ENCODE measurements at places on chromosomes 2 and 18. TPM values are rescaled to one million over a fixed set of nuclear protein-coding genes. Genes with fewer than 3 reads are reported as not detected.

Gene NT5DC4
- total RNA-seq, result not detected

DNA sequence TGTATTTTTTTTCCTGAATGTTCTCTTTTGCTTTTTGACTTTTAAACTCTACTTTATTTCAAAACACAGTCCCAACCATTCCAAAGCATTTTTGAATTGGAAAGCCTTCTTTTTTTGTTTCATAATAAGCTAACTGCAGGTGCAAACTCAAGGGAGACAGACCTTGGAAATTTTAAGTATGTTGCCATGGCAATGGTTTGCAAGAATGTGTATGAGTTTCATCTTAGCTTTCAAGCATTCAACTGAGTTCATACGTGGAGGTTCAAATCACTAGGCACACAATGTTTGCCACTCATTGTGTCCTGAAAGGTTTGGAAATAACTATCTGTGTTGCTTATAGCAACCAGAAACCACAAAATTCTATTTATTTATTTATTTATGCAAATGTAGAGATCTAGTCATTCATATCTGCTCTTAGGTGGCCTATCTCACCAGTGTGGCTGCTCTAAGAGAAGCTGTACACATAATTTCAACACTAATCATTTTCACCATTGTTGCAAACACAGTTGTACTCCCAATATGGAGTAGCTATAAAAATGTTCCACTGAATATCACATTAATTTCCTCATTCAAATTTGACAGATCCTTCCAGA, 805.7 kb upstream of the FSHR start:
- DNase-seq, result no peak

Gene CDK5R2
- 0.51 TPM for total RNA-seq

DNA sequence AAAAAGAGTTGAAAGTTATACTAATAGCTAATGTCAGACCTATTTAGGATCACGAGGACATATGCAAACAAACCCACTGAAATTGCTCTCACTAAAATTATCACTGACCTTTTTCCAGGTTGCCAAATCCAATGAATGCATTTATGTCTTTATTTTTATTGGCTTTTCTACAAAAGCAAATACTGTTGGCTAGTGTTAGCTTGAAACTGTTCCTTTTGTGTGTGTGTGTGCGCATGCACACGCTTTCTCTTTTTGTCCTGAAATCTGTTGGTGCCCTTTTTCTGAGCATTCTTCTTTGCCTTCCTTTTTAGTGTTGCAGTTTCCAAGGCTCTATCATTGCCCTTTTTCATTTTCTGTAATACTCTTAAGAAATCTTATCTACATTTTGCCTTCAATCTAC, 1269.2 kb downstream of the LRP1B start:
- DNase-seq, result no peak

DNA sequence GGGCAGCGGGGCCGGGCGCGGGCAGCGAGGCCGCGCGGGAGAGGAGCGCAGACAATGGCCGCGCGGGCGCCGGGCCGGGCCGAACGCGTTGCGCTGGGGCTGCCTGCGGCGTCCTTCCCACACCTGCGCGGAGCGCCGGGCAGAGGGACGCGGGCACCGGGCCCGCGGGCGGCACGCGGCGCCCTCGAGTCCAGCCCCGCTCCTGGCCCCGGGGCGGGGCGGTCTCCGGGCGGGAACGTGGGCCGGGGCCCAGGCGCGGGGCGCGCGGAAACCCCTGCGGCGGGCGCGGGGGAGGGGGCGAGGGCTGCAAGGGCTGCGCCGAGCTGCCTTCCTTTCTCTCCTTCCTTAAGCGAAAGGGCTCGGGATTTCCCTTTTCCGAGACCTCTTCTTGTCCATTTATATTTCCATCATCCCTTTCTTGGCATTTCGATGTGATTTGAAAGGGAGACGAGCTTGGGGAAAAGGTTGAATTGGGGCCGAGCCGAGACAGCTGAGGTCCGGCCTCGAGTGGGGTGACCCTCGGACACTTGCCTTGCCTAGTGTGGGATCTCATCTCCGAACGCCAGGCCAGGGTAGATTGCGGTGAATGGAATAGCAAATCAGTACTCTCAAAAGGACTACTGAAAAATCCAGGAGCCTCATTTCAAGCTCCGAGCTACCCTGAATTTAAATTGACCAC, 676 bp downstream of the KLHL23 start:
- peak; percentile 45 for DNase-seq

- no peak for DNase-seq
These were observed 585.4 kb upstream of the ID2 start for GRCh38 chr2:8096484-8096883.

Gene CTAGE1
- not detected for total RNA-seq

DNA sequence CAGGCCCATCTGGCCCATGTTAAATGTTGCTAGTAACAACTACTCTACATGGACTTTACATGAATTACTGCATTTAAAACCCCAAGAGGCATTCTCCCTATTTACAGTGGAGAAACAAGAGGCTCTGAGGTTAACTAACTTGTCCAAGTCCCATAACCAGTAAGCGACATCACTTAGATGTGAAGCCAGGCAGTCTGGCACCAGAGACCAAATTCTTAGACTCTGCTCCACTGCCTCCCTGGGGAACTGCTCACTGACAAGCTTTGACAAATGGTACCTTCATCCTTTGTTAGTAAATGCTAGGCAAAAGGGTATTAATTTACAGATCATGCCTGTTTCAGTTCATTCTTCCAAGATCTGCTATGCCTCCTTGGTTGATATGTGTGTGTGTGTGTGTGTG, 124.8 kb downstream of the AFF3 start:
- no peak for DNase-seq

Gene KCNS3
- 6.4 TPM for total RNA-seq

GRCh38 chr2:15772086-15772595, 168.2 kb upstream of the MYCN start:
- DNase-seq, result no peak

DNA sequence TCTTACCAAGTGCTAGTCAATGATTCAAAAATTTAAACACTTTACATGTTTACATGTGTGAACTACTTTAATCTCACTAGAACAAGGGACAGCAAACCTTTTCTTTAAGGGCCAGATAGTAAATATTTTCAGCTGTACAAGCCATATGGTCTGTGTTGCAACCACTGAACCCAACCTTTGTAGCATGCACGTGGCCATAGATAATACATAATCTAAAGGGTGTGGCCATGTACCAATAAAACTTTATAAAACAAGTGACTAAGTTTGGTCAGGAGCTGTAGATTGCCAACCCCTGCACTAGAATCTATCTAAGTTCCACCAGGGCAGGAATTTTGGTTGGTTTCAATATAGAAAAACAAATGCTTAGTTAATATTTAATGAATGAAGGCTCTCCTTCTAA, 18.4 kb upstream of the SPRED2 start:
- DNase-seq, result no peak

DNA sequence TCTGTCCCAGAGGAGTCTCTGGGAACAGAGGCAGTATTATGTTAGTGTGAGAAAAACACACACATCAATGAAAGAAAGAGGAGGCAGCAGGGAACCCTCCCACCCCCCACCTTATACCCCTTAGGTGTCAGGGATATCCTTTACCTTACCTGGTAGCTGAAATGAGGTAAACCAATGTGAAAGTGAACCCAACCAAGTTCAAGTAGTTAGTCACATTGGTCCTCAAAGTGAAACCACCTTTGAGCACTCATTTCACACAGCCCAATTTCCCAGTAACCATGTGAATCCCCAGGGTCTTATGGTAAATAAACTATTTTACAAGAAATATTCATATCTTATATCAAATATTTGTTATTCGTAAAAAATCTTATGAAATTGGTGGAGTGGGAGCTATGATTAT, 377.8 kb downstream of the LRATD1 start:
- DNase-seq, result no peak

- no peak for DNase-seq
These were observed 18.8 kb downstream of the FARSB start for GRCh38 chr2:222637067-222637466.

GRCh38 chr2:100548771-100549170, 14.0 kb upstream of the PDCL3 start:
- DNase-seq, result no peak

- DNase-seq, result no peak
These were observed 61.6 kb downstream of the DNMT3A start for GRCh38 chr2:25280051-25280687.

Gene PAX3
- total RNA-seq, result not detected

Gene LDAH
- 5.0 TPM for total RNA-seq

Gene SNTG2
- total RNA-seq, result 5.0 TPM

GRCh38 chr2:88627856-88628570, 749 bp upstream of the EIF2AK3 start:
- peak; percentile 91 for DNase-seq

DNA sequence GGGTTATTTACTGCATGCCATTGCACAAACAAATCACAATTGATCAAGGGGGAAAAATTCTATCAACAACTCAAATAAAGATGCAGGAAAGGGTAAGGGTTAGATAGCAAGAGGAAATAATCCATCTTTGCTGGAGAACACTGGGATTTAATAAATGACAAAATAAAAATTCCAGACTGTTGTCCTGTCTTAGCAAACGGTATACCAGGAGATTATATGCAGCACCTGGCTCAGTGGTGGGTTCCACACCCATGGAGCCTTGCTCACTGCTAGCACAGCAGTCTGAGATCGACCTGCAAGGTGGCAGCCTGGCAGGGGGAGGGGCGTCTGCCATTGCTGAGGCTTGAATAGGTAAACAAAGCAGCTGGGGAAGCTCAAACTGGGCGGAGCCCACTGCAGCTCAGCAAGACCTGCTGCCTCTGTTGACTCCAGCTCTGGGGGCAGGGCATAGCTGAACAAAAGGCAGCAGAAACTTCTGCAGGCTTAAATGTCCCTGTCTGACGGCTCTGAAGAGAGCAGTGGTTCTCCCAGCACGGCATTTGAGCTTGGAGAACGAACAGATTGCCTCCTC, 296.5 kb upstream of the THSD7B start:
- no peak for DNase-seq

- no peak for DNase-seq
These were observed 617.6 kb downstream of the ADCYAP1 start for GRCh38 chr18:1522249-1522615.

DNA sequence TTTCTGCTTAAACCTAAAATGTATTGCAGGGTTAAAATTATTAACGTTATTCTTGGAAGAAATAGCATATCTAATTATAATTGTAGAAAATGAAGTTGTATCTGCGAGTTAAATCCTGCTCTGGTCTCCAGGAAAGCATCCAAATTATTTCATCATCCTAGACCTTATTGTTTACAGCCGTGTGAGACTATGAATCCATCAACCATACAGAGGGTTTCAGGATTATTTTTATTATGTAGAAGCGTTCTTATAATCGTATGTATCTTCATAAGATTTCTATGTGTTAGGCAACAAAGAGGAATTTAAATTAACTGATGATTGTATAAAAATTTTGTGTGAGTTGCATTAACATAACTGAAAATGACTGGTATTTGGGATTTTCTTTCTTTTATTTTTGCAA, 14.5 kb upstream of the DSC3 start:
- no peak for DNase-seq

DNA sequence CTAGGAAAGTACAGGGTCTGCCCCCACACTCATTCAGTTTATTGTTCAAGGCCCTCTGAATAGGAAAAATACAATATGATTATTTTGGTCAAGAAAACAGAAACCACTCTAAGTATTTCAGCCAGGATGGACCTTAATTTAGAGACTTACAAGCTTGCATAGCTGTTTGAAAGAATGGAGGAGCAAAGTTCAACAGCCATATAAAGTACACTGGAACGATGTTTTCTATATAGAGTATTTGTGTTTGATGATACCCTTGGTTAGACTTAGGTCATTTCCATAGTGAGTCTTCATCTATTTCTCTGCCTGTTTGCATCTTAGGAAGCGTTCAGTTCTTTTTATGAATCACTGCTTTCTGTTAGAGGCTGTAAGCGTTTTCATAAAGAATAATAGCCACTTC, 366.2 kb downstream of the NUP35 start:
- DNase-seq, result no peak

DNA sequence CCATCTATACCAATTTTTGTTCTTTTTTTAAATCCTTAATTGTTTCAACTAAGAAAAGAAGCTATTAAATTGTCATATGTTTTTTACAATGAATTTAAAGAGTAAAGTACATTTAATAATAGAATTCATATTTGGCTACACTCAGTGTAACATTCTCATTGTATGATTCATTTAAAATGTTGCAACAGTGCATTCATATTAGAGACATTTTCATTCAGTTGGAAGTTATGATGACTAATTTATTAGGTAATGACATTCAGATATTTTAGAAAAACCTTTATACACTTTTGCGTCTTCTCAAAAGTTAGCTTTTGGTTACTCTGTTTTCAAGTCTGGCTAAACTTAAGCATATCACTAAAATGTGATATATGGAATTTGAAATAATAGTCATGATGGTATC, 887.5 kb upstream of the NRXN1 start:
- no peak for DNase-seq
